ENCODE measurements at places on chromosomes 2 and 18.
A peak's percentile ranks its signal among the peaks of the same experiment; 100 is the strongest.

DNA sequence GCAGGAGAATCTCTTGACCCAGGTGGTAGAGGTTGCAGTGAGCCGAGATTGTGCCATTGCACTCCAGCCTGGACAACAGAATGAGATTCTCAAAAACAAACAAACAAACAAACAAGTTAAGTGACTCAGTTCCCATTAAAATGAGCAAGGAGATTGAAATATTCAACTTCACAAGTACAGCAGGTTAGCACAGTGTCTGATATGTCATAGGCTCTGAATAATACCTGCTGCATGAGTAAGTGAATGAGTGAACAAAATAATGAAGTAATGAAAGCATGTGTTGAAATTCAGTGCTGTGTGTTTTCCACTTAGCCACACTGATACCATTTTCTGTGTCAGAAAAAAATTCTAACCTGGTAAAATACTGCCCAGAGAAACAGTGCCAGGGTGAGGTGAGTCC, 41.9 kb upstream of the SETBP1 start:
- no peak for DNase-seq

GRCh38 chr18:23864624-23865023, 149.9 kb upstream of the TTC39C start:
- no peak for DNase-seq

DNA sequence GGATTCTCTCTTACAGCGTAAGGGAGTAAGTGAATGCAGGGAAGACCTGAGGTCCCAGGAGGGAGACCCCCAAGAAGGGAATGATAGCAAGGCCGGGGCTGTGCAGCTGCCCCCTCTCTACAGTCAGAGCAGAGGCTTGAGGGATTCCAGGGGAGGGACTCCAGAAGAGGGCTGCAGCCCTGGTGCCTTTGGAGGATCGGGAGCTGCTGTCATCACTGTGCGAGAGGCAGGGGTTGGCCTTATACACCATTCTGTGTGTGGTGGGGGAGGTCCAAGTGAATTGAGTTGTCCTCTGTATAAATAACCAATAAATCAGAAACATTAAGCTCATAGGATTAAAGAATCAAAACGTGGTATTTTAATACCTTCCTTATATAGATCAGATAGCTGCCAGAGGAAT, 114.9 kb downstream of the GLI2 start:
- DNase-seq: no peak

DNA sequence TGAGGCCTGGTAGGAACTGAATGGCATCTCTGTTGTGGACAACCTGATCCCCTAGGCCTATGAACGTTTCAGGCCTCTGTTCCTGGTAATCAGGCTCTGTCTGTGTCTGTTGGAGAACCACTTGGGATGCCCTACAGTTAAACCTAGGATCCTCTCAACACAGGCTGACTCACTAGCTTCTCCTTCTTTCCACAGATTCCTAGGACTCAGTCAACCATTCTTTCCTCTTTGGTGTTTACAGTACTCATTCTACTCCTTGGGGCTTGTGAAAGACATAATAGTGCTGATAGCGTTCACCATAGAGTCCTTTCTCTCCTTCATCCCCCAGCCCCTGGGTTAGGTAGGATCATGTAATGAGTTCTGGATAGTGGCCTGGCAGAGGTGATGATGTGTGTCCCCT, 544.3 kb downstream of the METTL4 start:
- no peak for DNase-seq

DNA sequence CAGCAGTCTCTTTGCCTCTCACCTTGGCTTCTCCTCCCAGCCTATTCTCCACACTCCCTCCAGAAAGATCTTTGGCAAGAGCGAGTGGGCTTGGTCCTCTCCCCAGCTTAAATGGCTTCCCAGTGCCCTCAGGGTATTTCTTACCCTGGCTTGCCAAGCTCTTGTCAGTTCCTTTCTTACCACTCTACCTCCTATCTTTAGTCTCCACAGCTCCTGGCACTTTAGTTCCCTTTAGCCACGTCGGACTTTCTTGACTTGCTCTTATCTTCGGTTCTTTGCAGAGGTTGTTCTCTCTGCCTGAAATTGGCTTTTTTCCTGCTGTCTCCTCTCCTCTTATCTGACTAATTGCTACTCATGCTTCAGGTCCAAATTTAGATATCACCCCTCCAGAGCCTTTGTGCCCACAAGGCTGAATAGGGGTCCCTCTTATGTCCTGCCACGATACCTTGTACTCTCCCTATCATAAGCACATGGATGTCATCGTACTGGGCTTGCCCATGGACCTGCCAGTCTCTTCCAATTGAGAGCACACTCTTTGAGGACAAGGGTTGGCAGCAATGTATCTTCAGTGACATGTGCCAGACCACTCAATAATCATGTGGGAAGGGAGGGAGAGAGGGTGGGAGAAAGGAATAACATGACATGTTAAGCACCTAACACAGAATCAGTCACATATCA, 131.7 kb upstream of the CTAGE1 start:
- DNase-seq: no peak

DNA sequence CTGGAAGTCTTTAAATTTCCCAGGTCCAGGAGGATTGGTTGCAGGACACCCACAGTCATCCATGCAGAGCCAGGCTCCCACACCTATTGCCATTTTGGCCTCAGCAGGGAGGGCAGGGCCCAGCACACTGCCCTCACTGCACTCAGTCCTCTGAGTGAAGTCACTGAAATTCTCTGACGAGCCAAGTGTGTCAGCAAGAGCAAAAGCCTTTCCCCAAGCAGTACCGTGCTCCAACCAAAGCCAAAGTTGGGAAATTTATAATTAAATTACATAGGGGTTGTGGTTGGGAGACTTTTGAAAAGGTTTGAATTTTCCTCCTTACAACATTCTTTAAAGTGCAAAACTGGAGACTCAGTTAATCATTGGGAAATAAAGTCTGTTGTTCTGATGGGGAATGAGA, 98.5 kb upstream of the CD226 start:
- DNase-seq: no peak

GRCh38 chr2:174654419-174654941, 56.9 kb upstream of the WIPF1 start:
- no peak for DNase-seq

GRCh38 chr2:202592566-202592965, 42.2 kb upstream of the FAM117B start:
- DNase-seq: no peak

DNA sequence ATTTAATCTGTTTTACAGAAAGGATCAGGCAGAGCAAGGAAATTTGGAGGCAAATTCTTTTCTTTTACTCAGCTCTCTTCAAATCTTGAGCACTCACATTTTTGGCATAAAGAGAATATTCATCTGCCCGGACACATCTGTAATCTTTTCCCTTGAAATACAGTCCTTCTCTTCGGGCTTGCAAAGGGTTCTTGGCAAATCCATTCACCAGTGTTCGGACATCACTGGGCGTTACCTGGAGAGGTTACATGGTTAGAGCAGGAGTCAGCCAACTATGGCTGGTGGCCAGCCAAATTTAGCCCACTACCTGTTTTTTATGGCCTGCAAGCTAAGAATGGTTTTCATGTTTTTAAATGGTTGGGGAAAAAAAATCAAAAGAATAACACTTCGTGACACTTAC, 2.1 kb downstream of the PFN4 start:
- DNase-seq: no peak

DNA sequence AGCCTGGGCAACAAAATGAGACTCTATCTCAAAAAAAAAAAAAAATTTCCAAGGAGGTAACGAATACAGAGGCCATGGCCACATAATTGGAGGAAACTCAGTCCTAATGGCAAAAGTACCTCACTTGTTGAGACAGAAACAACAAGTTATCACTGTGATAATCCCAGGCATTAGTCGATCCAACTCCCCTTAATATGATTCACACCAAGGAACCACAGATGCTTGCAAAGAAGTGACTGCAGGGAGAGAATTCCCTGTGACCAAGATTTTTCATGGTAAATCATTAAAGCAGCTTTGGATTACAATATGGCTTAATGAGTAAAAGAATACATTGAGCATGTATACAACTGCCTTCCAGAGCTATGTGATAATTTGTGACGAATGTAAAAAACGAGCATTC, 80.4 kb upstream of the RNU4ATAC start:
- DNase-seq: no peak

DNA sequence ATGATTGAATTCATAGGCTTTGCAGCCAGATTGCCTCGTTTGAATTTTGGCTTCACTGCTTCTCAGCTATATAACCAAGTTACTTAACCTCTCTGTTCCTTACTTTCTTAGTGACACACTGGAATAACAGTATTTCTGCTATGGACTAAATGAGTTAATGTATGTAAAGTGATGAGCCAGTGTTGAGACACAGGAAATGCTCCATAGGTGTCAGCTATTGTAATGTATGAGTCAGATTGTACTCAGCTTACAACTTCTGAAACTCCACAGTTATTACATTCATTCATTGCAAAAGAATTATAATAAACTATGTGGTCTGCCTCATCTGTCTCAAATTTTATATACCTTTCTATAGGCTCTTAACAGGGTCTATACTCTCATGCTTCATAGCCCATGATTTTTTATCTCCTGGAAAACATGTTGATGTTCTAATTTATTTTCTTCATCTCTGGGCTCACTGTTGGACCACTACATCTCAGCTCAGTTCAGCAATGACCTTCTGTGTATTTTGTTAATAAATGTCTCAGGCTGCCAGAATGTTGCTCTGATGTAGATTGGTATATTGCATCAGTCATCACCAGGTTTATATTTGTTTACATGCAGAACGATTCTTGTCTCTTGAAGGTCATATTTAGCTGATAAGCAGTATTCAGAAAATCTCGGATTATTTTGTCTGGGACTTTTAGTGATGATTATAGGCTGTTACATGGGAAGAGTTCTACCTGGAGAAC, 76.2 kb downstream of the MAP3K20 start:
- DNase-seq: peak; percentile 31

GRCh38 chr2:220574038-220574437, 946.6 kb downstream of the SLC4A3 start:
- no peak for DNase-seq

GRCh38 chr18:10508591-10508990, 17.2 kb upstream of the NAPG start:
- no peak for DNase-seq

- DNase-seq: no peak
Observed at GRCh38 chr18:8116341-8117005, 492.8 kb upstream of the RAB12 start.

GRCh38 chr2:199734651-199735050, 116.3 kb downstream of the FTCDNL1 start:
- DNase-seq: no peak

DNA sequence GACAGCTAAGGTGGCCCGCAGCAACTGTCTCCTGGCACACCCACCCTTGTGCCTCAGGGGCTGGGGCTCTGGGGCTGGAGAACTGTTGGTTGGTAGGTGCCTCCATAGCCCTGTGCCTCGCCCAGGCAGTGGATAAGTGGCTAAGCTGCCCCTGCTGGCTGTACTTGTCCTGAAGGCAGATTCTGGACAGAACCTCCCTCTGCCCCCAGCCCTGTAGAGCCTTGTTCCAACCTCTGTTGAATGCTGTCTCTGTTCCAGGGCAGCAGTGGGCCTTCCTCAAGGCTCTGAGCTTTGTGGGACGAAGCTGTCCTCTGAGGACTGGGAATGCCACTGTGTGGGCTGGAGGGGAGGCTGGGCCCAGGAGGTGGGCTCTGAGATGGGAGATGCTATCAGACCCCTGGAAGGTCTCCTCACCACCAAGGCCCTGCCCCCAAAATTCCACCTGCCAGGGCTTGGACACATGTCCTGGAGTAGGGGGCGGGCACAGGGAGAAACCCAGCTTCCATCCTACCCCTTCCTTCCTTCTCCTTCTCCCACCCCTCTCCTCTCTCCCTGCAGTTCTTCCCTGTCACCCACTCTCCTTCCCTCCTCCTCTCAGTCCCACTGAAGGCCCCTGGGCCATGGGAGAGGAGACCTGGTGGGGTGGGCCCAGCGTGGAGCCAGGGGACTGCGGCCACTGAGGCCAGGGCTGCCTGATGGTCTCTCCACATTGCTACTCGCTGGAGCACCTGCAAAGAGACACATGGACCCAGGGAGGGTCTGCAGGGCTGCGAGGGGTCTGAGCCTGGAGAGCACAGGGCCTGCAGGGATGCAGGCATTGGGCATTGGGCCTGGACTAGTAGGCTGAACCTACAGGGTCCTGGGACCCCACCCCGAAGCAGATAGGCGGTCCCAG, 1.7 kb upstream of the PDCD1 start:
- DNase-seq: no peak

- no peak for DNase-seq
Observed at GRCh38 chr2:74851191-74851566, 17.3 kb downstream of the HK2 start.

- no peak for DNase-seq
Observed at GRCh38 chr2:5740053-5740452, 47.9 kb downstream of the SOX11 start.

DNA sequence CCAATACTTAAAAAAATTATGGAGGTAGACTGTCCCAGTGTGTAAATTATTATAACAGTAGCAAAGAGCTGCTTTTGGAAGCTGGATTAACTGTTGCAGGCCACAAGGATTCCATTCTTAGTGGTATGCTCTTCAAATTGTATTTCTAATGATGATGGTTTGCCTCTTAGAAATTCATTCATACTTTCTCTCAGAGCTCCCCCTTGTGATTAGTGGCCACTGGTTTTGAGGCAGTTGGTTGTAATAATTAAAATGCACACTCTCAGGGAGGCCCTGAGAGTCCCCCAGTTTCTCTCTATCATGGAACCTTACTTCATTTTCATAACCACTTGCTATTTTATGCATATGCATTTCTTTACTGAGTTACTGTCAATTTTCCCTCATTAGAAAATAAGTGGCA, 122.5 kb downstream of the PLA2R1 start:
- peak; percentile 58 for DNase-seq

DNA sequence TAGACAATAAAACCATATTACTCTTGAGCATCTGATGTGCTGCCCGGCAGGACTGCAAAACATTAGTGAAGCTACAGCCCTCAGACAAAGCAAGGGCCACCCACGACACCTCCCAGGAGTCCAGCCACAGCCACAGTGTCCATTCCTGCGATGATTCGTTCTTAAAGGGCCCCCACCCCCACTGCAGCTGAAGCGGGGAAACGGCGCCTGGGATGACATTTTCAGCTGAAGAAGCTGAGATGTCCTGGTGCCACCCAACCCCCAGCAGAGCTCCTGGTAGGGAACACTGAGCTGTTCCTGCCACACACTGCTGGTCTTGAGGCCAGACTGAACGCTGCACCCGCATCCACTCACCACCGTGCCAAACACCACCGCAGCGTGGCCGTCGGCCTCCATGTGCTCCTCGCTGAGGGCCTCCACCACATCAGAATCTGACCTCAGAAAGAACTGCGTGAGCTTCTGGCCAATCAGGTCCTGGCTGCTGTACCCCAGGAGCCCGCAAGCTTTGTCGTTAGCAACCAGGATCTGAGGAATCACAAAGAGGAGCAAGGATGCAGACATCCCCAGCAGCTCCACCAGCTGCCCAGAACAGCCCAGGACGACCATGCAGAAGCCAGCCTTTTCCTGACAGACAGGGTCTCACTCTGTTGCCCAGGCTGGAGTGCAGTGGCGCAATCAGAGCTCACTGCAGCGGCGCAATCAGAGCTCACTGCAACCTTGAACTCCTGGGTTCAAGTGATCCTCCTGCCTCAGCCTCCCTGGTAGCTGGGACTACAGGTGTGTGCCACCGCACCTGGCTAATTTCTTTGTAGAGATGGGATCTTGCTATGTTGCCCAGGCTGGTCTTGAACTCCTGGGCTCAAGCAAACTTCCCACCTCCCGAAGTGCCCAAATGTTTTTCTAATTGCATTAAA, 9.5 kb downstream of the PASK start:
- DNase-seq: no peak

GRCh38 chr2:207163053-207163755, 2.5 kb downstream of the KLF7 start:
- DNase-seq: no peak

All from GM13976 (cell line).